ENCODE measurements at places on chromosomes 2 and 18.

- no peak for DNase-seq
These were observed 52.4 kb upstream of the UPP2 start for GRCh38 chr2:158049129-158049855.

GRCh38 chr18:76592981-76593381 is 97.9 kb upstream of the ZNF516 start:
- no peak for DNase-seq

GRCh38 chr2:28406-28975 is 17.8 kb downstream of the FAM110C start:
- DNase-seq = no peak

- DNase-seq = no peak
These were observed 63.1 kb downstream of the ASXL3 start for GRCh38 chr18:33641141-33641540.

GRCh38 chr2:95323347-95324155 is 26.4 kb downstream of the KCNIP3 start:
- DNase-seq = no peak

- DNase-seq = no peak
These were observed 9.5 kb downstream of the AQP12A start for GRCh38 chr2:240701091-240701735.

- DNase-seq = no peak
These were observed 80.3 kb upstream of the GATA6 start for GRCh38 chr18:22088996-22089640.

- DNase-seq = no peak
These were observed 3.2 kb downstream of the TBC1D8 start for GRCh38 chr2:101147971-101148370.

DNA sequence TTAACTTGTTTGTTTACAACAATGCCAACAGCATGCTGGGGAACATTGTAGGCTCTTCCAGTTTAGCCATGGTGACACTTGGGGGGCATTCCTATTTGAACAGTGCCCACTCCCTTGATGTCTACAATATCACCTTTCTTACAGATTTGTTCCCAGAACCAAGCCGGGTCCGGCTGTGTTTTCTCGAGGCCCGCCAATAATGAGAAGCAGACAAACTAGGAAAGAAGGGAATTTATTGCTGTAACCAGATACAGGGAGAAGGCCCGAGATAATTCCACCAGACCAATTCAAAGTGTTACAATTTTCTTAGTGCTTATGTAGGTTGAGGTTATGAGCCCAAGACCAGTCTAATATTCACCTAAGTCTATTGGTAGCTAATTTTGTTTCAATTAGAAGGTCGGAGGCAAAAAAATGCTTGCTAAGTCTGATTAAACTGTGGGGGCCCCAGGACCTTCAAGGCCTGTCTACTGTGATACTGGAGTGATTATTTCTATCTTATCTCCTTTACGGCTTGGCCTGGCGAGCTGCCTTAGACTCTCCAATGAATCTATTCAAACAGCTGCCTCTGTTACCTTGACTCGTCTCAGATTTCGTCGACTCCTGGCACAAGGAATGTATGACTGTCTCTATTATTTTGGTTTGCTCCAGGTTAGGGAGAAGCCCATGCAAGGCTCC is 59.1 kb upstream of the PSME4 start:
- no peak for DNase-seq

DNA sequence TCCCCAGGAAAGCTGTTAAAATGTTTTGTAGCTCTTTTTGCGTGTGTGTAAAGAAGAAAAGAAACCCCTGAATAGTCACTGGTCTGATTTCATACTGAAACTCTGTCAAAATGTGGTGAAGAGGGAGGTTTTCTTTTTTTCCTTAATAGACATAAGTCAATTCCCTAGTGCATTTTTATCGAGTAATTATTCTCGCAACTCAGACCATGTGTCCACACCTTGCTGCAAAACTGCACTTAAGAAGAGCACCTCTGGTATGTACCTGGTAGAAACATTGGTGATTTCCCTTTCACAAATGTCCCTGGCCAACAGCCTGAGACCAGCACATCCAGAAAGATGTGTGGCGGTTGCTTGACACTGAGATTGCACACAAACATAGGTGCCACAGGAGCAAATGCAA is 159.9 kb downstream of the ZNF521 start:
- DNase-seq = no peak

- no peak for DNase-seq
These were observed 77.0 kb upstream of the LYPD1 start for GRCh38 chr2:132747046-132747445.

GRCh38 chr18:45139478-45139877 is 458.8 kb downstream of the SETBP1 start:
- no peak for DNase-seq

GRCh38 chr2:61759718-61760117 is 94.1 kb downstream of the FAM161A start:
- no peak for DNase-seq

- DNase-seq = no peak
These were observed 5.9 kb downstream of the SLC30A3 start for GRCh38 chr2:27256855-27257454.

DNA sequence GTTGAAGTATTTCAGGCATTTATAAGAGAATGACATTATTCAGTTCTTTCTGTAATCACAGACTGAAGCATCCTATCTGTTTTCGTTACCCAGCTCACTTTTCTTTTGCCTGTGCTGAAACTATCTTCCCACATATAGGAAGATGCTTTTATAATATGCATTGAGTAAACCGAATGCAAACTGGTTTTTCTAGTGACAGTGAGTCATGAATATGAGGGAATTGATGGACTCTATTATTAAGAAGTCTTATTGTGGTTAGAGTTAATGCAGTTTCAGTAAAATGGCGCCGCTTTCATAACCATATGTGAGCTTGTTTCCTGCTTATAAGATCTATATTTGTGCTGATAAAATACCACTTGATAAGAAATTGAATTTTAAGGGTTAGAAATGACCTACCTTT is 59.2 kb downstream of the ACVR2A start:
- DNase-seq = no peak

DNA sequence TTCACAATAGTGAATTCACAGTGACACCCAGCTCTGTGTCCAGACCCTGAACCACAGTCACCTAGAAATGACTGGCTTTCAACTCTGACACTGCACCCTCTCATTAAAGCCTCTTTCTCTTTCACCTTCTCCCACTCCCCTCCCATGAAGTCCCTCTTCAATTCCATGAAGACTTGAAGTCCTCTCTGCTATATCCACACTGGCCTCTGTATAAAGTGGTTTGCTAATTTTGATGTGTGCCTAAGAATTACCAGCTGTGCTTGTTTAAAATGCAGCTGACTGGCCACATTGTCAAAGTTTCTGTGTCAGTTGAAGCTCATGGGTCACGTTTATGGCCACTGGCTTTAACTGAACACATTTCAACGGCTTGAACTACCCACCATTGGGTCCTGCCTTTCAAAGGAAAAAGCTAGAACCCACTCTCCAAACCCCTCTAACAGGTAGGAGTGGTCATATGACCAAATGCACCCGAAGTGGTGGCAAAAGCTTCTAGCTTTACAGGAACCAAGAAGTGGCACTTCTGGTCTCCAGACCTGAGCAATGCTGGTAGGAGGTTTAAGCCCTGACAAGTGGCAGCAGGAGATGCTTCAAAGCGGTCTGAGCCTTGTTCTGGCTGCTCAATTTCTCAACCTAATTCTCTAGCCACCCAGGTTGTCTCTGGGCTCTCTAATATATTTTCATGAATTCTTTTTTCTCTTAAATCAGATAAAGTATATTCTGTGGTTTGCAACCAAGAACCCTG is 34.2 kb downstream of the B4GALT6 start:
- no peak for DNase-seq

GRCh38 chr2:203401-203800 is 60.4 kb downstream of the SH3YL1 start:
- DNase-seq = no peak

GRCh38 chr2:40093021-40093675 is 314.1 kb upstream of the THUMPD2 start:
- DNase-seq = no peak

- DNase-seq = no peak
These were observed 414.3 kb upstream of the HS6ST1 start for GRCh38 chr2:128732976-128733431.

DNA sequence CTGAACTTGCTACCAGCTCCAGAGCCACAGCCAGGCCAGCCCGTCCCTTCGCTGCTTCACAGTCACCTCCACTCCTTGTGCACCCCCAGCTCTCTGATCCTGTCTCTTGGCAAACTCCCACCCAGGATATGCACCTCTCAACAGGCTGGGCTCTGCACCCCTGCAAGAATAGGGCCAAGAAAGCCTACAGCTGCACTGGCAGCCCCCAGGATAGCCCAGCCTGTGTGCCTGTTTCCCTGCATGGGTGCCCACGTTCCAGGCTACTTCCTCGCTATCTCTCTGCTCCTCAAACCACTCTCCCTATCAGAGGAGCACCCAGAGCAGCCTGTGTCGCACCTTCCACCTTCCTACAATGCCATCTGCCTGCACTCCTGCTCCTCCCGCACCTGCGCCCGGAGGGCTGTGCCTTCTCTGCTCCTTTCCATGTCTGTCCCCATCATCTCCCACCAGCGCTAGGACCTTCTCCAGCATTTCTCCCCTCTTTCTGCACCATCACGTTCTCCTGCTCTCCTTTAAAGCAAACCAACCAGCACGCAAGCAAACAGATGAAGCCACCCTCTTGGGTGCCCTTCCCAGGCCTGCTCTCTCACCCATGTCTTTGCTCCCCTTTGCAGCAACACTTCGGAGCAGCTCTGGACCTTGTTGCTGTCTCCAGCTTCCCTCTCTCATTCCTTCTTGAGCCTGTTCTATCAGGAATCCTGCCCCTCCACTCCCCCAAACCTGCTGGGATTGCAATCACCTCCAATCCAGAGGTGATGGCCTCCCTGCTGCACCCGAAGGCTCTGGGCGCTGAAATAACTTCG is 313.2 kb upstream of the HS6ST1 start:
- DNase-seq = no peak

GRCh38 chr2:96115631-96116423 is 544 bp downstream of the ADRA2B start:
- DNase-seq = no peak

DNA sequence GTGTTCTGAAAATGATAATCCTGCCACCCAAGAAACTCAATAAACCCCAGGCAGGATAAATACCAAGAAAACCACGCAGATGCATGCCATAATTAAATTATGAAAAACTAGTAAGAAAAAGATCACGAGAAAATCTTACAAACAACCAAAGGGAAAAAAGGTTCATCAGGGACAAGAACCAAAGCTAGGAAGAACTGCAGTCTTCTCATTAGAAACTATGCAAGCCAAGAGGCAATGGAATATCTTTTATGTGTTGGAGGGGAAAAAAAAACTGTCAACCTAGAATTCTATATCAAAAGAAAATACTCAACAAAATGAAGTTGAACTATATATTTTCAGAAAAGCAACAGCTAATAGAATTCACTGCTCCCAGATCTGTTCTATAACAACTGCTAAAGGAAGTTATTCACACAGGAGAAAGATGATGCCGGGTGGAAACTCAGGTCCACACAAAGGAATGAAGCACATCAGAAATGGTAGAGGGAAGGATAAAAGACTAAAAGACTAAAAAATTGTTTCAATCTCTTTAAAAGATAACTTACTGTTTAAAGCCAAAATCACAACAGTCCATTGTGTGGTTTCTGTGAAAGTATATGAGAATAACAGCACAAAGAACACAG is 55.0 kb downstream of the NDUFA10 start:
- DNase-seq = no peak

DNA sequence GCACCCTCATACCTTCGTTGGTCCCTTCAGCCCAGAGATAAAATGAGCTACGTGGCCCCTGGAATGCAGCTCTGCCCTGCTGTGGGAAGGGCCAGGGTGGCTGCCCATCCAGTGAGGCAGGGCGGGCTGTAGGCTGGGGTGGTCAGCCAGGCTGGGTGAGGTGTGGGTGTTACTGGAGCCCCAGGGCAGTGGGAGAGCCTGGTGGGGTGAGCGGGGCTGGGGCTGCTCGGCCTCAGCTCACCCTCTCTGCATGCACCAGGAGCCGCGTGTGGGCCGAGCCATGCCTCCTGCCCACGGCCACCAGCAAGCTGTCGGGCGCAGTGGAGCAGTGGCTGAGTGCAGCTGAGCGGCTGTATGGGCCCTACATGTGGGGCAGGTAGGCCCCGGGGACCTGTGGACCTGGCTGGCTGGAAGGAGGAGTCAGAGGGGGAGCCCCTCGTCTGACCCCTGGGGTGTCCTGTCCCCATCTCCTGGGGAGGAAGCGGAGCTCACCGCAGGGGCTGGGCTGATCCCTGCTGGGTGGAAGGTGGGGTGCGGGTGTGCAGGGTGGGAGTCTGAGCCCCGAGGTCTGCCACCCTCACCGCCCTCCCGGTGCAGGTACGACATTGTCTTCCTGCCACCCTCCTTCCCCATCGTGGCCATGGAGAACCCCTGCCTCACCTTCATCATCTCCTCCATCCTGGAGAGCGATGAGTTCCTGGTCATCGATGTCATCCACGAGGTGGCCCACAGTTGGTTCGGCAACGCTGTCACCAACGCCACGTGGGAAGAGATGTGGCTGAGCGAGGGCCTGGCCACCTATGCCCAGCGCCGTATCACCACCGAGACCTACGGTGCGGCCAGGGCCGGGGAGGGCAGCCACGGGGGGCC is 5.5 kb downstream of the RNPEPL1 start:
- DNase-seq = no peak

DNA sequence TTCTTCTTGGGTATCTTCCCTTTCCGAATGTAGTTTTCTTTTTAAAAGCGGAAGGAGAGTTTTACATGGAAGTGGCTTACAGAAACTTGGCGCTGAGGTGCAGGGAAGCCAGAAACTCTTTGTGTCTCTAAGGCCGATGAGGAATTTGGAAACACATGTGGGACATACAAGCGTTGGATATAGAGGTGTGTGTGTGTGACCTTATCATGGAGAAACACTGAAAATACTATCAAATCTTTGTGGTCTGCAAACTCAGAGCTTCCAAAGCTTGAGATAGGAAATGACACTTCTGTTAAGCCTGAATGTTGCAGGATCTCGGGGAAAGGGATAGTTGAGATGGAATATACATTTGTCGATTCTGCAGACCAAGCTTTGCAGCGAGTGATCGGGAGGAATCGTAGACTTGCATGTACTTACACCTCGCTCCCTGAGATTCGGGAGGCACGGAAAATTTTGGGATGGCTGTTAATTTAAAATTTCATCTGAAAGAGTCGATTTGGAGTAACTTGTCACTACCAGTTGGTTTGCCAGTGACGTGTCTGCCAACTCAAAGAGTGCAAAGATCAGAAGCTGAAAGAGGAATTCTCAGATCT is 1.0 kb downstream of the NAB1 start:
- DNase-seq = peak; percentile 14

- DNase-seq = no peak
These were observed 46.4 kb upstream of the INHBB start for GRCh38 chr2:120299561-120299960.

GRCh38 chr2:84970868-84971509 is at the start of gene KCMF1:
KCMF1 (plus strand) TSS chr2:84971161; CDS start chr2:84971452, 291 bp downstream.
- peak; percentile 39 for DNase-seq

GRCh38 chr18:74898965-74899364 is 301.3 kb downstream of the ZNF407 start:
- DNase-seq = no peak

GRCh38 chr18:75618146-75618545 is 190.6 kb upstream of the SMIM21 start:
- no peak for DNase-seq

DNA sequence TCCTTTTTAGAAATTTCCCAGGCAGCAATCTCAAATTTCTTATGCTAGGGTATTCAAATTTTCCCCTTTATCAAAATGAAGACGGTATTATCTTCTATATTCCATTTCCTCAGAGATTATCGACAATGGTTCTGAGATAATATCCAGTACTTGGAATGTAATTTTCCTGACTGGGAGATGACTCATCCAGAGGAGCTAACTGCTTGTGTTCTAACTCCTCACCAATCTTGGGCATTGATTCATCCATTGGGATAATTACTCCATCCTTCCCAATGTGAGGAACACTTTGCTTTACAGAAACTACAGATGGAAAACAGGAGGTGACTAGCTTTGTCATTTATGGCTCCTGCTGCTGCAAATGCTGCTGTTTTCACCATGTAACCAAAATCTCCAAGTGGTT is 239.4 kb upstream of the LYPD1 start:
- no peak for DNase-seq
